ENCODE measurements at places on chromosomes 7 and 10.

DNA sequence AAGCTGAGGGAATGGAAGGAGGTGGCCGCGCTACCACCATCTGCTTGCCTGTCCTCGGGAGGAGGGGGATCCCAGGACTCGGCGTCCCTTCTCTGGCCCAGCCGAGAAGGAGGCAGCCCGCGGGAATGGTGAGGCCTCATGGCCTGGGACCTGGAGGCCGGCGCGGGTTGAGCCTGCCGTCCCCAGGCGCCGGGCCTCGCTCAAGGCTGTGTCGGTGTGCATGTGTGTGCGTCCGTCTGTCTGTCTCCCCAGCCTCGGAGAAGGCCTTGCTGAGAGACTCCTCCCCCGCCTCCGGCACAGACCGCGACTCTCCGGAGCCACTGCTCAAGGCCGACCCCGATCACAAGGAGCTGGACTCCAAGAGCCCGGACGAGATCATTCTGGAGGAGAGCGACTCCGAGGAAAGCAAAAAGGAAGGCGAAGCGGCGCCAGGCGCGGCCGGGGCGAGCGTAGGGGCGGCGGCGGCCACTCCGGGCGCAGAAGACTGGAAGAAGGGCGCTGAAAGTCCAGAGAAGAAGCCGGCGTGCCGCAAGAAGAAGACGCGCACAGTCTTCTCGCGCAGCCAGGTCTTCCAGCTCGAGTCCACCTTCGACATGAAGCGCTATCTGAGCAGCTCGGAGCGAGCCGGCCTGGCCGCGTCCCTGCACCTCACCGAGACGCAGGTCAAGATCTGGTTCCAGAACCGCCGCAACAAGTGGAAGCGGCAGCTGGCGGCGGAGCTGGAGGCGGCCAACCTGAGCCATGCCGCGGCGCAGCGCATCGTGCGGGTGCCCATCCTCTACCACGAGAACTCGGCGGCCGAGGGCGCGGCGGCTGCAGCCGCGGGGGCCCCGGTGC lies 1.3 kb downstream of the HMX3 start:
- peak; percentile 45 for DNase-seq

GRCh38 chr7:124033807-124034753 lies 1.2 kb upstream of the TMEM229A start:
- no peak for DNase-seq

DNA sequence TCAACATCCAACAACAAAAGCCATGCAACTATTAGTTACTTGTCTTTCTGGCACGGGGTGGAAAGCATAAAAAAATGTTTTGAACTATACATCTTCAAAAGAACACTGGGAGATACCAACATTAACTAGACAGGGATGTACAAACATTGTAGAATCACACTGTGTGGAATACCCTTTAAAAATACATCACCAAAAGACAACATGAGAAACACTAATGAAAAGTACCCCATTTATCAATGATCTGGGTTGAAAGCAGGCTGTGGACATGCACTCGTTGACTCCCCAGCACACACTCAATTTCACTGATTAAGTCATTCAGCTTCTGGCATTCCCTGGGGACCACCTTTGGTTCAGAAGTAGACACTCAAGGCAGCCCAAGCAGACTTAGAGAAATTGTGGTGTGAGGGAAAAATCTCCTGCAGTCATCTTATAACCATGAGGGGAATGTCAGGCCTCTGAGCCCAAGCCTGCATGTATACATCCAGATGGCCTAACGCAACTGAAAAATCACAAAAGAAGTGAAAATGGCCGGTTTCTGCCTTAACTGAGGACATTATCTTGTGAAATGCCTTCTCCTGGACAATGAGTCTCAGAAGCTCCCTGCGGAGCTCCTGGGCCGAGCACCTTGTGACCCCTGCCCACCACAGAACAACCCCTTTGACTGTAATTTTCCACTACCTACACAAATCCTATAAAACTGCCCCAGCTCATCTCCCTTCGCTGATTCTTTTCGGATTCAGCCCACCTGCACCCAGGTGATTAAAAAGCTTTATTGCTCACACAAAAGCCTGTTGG lies 53.0 kb downstream of the CACUL1 start:
- DNase-seq, result no peak

GRCh38 chr7:32222251-32222900 lies 152.2 kb upstream of the PDE1C start:
- no peak for DNase-seq

DNA sequence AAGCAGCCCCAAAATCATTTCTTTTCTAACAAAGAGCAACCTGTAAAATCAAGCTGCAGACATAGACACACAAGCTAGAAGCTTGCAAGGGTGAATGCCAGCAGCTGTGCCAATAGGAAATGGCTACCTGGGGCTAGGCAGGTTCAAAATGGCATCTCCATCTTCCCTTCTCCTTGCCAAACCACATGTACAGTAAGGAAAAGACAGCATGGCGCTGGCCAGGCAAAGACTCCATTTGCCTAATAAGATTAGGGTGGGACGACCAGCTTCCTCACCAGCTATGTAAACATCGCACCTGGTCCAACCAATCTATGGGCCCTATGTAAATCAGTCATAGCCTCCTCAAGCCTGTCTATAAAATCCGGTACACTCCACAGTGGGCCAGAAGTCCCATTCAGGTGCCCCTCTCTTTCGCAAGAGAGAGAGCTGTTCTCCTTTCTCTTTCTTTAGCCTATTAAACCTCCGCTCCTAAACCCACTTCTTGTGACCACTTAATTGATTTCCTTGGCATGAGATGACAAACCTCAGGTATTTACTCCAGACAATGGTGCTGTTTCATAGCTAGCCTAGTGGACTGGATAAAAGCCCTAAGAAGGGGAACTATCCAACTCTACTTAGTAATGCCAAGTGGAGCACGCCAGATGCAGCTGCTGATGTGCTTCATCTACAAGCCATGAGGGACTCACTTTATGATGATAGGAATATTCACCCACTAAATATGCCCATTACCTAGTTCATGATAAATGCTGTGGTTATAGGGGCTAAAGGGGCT lies 44.1 kb downstream of the HTR7 start:
- no peak for DNase-seq

- no peak for DNase-seq
Observed at GRCh38 chr7:117790731-117791130, 82.5 kb downstream of the CTTNBP2 start.

- no peak for DNase-seq
Observed at GRCh38 chr7:98836811-98837629, 32.8 kb downstream of the TMEM130 start.

- DNase-seq, result no peak
Observed at GRCh38 chr10:46031648-46032532, 1.5 kb upstream of the NCOA4 start.

Data from T-helper 2 cell (primary cell).